ENCODE measurements at places on chromosomes 4 and X.

GRCh38 chr4:182143822-182144625 is 99.2 kb upstream of the TENM3 start:
- peak; percentile 80 for DNase-seq

DNA sequence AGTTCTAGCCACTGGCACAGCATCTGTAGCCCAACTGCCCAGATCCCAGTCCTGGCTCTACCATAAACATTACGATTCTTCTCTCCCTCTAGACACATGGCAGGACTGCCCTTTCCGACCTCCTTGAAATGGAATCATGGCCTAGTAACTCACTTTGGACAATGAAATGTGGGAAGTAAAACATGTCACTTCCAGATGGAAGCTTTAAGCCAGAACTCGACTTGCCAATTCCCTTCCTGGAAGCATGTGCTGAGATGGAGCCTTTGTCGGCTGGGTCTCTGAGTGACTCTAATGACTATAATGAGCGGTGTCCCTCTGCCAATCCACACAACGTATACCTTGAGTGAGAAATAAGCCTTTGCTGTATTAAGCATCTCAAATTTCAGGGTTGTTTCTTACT is 34.7 kb downstream of the SH3RF1 start:
- no peak for DNase-seq

GRCh38 chrX:95350774-95351488 is 1333.7 kb upstream of the DIAPH2 start:
- no peak for DNase-seq

DNA sequence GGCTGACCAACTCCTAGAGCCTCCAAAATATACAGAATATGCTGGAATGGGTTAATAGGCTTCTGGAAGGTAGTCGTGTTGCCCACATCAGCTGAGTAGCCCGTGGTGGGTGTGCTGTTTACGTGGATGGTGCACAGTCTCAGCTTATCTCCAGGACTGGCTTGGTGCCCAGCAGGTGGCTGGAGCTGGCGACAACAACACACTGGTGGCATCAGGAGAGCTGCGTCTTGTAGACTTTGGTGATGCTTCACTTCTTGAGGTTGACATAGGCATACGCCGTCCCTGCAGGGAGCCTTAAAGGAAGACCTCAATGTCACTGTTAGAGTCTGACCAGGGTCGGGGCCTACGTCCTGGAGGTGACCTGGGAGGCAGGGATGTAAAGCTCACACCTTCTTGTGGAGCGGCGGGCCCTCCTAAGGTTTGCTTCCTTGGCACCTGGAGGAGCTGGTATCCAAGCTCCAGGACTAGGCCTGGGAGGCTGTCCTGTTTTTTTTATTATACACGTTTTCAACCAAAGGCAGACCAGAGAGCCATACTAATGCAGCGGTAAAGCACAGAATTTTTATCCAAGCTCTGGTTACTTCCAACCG is 26.5 kb upstream of the RBMX start:
- no peak for DNase-seq

GRCh38 chrX:125289920-125290319 is 29.8 kb upstream of the TEX13C start:
- DNase-seq = no peak

GRCh38 chr4:113537203-113537602 is 224.3 kb downstream of the CAMK2D start:
- DNase-seq = no peak

DNA sequence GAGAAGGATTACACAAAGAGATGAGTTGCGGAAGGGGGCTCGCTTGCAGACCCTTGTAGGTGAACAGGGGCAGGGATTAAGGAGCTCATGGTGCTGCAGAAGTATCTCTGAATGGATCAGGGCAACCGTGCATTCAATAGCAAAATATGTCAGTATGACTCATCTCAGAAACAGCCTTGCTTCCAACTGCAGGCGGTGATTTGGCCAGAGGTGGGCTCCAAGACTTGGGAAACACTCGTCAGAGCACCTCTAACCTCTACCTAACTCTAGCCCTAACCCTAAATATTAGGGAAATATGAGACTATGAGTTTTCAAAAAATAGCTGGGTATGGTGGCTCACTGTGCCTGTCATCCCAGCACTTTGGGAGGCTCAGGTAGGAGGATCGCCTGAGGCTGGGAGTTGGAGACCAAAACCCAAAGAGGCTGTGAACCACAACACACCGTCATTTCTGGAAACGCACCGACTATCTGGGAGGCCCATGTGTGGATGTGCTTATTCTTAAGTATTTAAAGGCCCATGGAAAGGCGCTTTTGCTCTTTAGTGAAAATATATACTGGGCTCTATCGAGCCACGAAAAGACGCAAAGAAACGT is 102.6 kb downstream of the DHRSX start:
- DNase-seq = no peak

DNA sequence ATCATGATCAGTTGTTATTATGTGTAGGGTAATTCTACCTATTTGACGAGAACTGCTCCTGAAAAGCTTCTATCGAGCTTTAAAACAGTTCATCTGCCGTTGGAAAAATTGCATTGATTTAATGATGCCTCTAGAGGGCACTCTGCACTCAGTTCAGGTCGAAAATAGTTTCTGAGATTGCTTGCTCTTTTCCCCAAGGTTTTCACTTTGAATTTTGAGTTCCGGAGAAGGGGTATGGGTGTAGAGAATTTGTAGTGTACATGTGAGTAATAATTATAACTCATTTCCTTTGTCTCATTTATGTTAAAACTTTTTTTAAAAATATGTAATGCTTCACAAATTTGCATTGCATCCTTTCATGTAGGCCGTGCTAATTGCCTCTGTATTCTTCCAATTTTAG is 28.4 kb upstream of the TNIP3 start:
- DNase-seq = peak; percentile 60

DNA sequence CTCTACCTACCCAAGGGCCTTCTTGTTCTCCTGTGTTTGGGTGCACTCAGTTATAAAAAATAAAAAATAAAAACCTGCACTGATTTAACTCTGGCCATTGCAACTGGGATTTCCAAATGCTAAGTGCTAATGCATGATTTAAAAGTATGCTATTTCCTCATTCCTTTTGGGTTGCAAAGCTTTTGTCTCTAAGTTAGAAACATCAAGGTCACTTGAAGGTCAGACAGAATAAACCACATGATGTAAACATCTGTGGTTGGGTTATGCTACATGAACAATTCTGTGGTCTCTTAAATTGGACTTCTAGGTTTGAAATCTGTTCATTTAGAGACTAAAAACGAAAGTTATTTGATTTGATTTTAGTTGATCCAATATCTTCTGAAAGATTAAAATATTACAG is 1547.4 kb upstream of the TENM3 start:
- DNase-seq = peak; percentile 62

DNA sequence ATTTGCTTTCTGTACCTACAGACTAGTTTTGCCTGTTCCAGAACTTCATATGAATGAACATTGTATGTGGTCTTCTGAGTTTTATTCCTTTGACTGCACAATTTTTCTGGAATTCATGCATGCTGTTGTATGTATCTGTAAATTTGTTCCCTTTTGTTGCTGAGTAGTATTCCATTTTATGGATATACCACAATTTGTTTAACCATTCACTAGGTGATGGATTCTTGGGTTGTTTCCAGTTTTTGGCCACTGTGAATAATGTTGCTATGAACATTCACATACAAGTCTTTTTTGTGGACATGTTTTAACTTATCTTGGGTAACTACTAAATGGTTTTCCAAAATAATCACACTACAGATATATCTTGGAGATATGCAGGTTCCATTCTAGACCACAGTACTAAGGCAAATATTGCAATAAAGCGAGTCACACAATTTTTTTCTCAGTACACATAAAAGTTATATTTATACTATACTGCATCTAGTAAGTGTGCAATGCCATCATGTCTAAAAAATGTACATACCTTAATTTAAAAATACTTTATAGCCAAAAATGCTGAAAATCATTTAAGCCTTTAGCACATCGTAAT is 58.7 kb downstream of the TSPAN5 start:
- DNase-seq = no peak

GRCh38 chr4:142809559-142809958 is 36.5 kb downstream of the INPP4B start:
- no peak for DNase-seq

DNA sequence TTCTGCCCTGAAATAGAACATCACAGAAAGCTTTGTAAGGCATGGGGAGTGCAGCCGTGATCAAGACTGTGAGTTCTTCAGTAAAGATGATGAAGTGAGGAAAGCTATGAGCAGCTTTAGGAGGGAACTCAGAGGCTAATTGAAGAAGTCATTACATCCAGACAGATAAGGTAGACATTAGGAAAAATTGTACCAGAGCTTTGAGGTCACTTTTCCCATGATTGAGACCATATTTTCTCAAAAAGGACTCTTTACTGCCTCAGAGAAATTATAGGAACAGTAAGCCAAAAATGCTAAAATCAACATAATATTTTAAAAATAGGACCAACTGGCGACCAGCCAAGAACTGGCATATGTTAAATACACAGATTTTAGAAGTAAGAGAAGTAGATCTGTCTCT is 11.2 kb downstream of the CHST7 start:
- DNase-seq = no peak

- no peak for DNase-seq
Measured at GRCh38 chr4:113588895-113589668, 172.5 kb downstream of the CAMK2D start.

GRCh38 chr4:2155246-2155645 is 86.7 kb downstream of the HAUS3 start:
- DNase-seq = no peak

DNA sequence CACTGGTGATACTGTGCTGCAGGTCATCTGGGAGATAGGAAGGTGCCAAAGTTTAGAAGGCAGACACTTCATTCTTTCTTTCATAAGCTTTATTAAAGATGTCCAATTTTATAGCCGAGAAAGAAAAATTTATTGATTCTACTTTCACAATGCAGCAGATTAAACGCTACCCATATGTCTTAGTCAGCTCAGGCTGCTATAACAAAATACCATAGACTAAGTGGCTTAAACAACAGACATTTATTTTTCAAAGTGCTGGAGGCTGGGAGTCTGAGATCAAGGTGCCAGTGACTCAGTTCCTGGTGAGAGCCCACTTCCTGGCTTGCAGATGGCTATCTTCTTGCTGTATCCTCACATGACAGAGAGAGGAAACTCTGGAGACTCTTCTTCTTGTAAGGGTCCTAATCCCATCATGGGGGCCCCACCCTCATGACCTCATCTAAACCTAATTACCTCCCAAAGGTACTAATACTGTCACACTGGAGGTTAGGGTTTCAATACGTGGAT is 33.4 kb upstream of the KLHL34 start:
- no peak for DNase-seq

DNA sequence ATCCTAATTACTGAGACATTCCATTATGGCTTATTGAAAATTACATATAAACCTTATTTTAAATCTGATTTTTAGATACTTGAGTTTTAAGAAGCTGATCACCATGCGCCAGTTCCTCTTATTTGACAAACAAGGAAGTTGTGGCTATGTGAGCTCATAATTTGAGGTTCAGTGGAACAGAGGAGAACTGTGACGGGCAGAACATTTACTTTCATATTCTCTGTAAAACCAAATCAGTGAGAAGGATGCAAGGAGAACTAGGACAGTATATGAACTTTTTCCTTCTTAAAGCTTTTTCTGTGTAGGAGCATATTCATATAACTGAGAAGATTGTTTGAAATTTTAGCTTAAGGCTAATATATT is 25.3 kb downstream of the STIM2 start:
- DNase-seq = no peak

GRCh38 chr4:73853246-73853704 is at the start of gene PF4V1:
TSS of gene PF4V1 (plus strand) at chr4:73853296. CDS start at chr4:73853363, 67 bp downstream.
- DNase-seq = no peak

- DNase-seq = peak; percentile 34
Measured at GRCh38 chr4:76251441-76252270, at the start of gene FAM47E. TSS of gene FAM47E (plus strand) at chr4:76251721. CDS start at chr4:76251747, 26 bp downstream.

DNA sequence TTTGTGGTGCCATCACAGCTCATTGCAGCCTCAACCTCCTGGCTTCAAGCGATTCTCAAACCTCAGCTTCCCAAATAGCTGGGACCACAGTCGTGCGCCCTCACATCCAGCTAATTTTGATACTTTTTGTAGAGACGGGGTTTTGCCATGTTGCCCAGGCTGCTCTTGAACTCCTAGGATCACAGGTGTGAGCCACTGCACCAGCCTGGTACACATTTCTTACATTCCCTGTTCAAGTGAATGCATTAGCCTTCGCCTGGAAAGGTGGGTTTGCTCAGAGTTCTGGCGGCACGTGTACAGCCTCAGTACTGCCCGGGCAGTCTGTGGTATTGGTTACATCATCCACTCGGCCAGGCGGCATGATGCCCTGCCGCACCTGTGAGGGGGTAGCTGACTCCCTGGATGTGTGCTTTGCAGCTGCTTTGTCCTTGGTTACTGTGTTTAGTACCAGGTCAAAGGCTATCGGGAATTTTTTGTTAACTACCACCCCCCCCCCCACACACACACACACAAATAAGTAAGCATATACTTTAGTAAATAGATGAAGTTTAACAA is 57.1 kb downstream of the TNIP2 start:
- no peak for DNase-seq
